Stimulated activated CD8-positive, alpha-beta memory T cell treated with anti-CD3 and anti-CD28 coated beads, Interleukin-15, amount 100 ng/mL, for 1 hour (primary cell): ENCODE measurements at places on chromosomes 3 and 15.

DNA sequence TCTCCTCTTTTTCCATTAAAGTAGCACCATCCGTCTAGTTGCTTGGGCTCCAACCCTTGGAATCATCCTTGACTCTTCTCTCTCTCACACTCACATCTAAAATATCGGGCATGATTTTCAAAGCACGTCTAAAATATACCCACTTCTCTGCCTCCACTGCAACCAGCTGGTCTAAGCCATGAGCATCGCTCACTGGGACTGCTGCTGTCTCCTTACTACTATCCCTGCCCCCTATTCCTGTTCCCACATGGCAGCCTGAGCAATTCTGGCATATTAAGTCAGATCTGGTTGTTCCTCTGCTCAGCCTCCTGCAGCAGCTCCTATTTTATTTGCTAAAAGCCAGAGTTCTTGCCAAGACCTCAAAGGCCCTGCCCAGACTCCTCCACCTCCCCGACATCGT lies 53.7 kb downstream of the ST6GAL1 start:
- DNase-seq = no peak

DNA sequence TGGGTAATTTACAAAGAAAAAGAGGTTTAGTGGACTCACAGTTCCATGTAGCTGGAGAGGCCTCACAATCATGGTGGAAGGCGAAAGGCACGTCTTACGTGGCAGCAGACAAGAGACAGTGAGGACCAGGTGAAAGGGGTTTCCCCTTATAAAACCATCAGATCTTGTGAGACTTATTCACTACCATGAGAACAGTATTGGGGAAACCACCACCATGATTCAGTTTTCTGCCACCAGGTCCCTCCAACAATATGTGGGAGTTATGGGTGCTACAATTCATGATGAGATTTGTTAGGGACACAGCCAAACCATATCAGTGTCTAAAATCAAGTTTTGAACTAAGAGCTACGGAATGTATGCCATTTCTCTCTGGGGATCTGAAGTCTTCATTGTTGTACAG lies 354.8 kb upstream of the C2CD4B start:
- DNase-seq = no peak

GRCh38 chr15:81008312-81008711 lies 7.6 kb downstream of the TLNRD1 start:
- DNase-seq = no peak

DNA sequence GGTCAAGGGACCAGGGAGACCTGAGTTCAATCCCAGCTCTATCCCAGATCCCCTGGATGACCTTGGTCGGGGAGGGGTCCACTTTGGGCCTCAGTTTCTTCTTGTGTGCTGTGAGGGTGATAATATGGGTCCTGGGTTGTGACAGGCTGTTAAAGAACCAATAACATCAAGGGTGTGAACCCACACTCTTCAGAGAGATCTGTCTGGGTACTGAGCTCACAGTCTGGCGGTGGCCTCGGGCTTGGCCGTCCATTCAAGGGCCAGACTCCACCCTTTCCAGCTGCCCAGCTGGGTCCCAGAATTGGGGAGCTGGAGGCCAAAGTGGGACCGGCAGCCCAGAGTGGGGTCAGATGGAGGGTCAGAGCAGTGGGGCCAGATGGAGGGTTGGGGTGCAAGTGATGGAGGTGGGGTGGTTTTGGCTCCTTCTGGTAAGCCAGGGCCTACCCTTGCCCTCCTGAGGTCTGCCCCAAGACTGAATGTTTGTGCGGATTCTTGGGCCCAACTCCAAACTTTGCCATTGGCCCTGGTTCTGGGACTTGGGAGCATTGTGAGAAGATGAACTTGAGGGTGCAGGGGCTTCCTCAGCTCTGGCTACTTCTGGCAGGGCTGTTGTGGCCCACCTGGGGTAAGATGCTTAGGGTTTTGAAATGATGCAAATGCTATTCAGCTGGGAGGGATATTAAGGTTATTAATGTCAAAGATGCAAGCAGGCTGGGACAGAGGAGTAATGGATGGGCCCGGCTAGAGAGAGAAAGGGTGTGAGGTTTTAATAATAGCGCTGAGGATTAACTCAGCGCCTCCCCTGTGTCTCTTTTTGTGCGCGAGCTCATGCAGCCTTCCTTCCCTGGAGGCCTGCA lies 1.5 kb downstream of the CORO2B start:
- no peak for DNase-seq

GRCh38 chr3:80663426-80663825 lies 895.6 kb upstream of the ROBO1 start:
- no peak for DNase-seq
